ENCODE measurements at places on chromosomes 1 and 21.

- no peak for DNase-seq
These were observed 110.1 kb downstream of the FOXD2 start for GRCh38 chr1:47547753-47548573.

- no peak for DNase-seq
These were observed 587 bp downstream of the SCNM1 start for GRCh38 chr1:151166505-151166956.

DNA sequence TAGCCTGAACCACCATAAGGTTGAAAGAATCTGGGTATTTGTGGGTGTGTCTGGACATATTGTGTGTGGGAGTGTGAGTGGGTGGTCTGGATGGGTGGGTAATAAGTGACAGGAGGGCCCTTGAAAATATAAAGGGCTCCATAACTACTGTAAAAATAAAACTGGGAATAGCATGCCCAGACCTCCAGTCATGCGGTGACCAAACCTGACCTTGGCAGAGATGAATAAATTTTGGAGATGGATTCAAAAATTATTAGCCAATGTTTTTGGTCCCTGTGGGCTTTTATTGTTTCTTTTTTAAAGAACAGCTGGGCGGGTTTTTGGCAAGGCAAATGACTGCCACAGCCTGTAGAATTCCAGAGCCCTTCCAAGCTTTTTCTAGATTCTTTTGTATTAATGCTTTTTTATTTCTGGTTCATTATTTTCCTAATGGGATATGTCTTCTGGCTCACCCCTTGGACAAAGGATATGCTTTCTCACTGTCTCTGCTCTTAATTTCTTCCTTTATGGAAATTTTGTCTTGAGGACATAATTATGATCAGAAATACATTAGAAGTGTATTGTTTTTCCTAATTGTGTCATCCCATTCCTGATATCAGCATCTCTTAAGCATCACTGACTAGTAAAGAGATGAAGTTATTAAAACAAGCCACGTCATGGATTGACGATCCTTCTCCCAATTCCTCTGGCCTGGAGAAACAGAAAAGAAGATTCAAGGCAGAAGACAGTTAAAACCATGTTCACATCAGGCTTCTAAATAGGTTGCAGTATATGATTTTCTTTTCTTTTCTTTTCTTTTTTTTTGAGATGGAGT, 69.5 kb downstream of the NTMT2 start:
- DNase-seq, result no peak

DNA sequence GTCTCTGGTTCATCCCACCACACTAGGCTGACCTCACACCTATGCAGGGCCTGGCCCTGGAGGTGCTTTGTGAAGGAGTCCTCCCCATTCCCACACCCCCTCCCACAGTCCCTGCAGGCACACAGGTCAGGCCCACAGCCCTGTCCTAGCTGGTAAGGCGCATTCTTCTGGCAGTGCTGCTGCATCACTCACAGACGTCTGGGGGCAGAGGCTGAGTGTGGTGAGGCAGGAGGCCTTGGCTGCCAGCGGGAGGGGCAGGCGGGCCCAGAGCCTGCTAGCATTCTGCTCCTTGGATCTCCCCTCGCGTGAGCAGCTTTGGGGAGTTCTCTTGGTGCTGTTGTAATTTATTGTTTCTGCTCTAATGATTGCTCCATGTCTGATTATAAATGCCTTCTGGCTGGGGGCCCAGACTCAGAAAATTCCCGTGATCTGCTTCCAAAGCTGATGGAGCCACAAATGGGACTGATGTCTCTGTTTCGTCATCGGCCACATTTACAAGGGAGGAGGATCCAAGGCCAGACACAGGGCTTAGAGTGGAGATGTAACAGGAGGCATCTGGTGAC, 62.9 kb downstream of the TRABD2B start:
- DNase-seq, result no peak

GRCh38 chr1:117735045-117735992, 129.5 kb downstream of the TENT5C start:
- peak; percentile 61 for DNase-seq

- DNase-seq, result no peak
These were observed 130.8 kb downstream of the HMCN1 start for GRCh38 chr1:185864889-185865517.

- no peak for DNase-seq
These were observed 19.5 kb upstream of the AJAP1 start for GRCh38 chr1:4634793-4635406.

DNA sequence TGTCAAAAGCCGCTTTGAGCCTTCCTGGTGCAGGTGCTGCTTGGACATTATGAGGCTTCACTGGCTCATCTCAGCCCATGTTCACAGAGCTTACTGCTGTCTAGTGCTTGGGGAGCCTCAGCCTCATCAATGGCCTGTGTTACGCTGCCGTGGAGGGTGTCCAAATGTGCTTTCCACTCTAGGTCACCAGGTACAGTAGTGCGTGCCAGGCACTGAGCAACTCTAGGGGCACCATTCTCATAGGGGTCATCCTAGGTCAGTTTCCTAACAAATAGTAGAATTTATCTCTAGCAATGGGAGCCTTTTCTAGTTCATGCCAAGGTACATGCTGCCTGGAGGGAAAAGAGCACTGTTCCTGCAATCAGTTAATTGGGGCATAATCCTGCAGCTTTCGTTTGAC, 193.8 kb downstream of the DYRK1A start:
- no peak for DNase-seq

GRCh38 chr1:2206813-2207487, 12.4 kb upstream of the FAAP20 start:
- no peak for DNase-seq

GRCh38 chr1:228691211-228691610, 44.1 kb upstream of the RHOU start:
- DNase-seq, result no peak

DNA sequence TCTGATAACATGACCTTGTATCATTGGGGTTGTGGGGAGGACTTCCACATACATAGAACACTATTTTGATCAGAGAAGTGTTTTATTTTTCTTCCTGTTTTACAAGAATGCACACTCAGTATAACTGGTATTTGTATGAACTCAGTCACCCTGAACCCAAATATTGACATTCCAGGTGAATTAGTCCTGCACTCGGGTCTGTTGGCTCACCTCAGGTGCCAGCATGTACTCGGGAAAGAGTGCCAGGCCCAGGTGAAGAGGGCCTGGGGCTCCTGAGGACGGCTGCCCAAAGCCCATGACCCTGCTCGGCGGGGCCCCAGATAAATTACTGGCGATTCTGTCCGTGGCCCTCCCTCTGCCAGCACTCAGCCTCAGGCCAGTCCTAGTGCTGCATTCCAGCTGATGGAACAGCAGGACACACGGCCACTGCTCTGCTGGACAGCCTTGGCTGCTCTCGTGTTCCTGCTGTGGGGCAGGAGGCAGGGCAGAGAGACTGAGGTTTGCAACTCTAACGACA, 75.4 kb upstream of the TMPRSS2 start:
- DNase-seq, result no peak

DNA sequence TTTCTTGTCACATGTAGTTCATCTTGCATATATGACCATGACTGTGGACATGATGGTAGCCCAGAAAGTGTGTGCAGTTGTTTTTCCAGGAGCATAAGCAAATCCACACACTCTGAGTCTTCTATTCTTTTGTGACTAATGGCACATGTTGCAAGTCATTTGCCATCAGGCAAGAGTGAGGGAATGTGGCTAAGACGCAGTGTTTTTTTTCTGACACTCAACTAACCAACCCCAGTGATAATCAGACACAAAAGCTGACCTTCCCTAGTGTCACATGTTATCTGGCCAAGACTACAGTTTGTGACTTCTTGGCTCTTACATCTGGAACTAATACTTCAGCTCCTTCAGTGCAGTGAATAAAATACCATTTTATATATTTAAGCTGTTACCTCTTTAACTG, 108.8 kb downstream of the ITSN1 start:
- no peak for DNase-seq

GRCh38 chr1:67431869-67432578, 1.8 kb upstream of the SERBP1 start:
- no peak for DNase-seq

- DNase-seq, result peak; percentile 77
These were observed 89.3 kb downstream of the CDC14A start for GRCh38 chr1:100441651-100442050.

DNA sequence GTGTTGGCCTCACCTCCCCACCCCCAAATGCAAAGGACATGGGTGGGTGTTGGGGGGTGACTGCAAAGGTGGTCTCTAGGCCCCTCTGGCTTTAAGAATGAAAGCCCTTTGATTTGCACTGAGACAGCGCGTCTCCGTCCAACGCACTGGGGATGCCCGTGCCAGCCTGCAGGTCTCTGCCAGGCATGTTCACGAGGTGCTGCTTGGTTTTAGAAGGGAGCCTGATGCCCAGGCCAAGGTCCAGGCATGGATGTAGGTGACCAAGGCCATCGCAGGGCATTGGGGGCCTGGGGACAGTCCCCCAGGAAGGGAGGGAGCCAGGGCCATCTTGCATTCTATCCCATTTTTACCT, 363.6 kb upstream of the VAMP3 start:
- no peak for DNase-seq

DNA sequence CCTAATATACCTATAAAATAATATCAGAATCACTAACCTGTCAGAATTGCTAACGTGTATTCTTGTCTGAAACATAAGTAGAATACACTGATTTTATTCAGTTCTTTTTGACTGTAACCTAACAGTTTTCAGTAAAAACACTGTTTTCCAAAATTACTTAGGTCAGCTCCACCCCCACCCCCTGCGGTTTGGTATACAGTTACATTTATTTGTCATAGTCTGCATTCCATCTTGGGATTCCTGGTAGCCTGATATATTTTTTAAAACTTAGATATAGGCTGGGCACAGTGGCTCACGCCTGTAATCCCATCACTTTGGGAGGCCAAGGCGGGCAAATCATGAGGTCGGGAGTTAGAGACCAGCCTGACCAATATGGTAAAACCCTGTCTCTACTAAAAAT, 19.8 kb upstream of the ABCD3 start:
- no peak for DNase-seq

DNA sequence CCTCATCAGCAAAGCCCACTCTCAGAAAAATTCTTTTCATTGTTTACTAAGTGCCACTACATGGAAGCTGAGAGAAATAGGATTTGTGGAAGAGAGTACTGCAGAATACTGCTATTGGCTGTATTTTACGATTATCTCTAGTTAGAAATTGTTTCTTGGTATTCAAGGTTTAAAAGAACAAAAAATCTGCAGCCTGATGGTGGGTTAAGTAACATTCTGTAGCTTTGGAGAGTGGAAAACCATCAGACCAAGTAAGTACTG, 27.3 kb downstream of the PTTG1IP start:
- no peak for DNase-seq

DNA sequence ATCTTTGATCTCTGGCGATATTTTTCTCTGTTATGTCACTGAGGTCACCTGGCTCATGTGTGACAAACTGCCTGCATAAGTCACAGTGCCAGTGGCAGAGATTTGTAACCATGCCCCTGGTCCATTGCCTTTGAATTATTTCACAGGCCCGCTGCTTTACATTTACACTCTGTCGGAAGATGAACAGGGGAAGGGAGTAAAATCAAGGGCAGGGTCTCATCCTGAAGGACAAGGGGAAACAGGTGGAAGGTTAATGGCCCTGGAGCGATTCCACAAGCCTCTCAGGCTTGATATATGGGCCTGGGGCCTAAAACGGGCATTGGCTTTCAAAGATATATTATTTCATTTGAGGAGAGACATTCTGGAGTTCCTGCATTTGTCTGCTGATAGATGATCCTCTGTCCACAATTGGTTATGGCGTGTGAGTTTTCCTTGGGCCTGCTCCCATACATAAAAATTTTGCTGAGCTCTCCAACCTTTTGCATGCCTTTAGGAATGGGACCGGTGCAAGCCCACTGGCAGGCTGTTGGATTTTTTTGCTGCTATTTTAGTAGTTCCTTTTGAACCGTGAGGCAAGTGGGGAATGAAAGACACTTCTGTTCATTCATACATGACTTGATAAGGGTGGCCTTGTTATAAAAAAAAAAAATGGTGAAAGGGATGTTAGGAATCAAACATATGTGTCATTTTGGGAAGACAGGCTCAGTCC, 51.9 kb downstream of the NR5A2 start:
- DNase-seq, result no peak

DNA sequence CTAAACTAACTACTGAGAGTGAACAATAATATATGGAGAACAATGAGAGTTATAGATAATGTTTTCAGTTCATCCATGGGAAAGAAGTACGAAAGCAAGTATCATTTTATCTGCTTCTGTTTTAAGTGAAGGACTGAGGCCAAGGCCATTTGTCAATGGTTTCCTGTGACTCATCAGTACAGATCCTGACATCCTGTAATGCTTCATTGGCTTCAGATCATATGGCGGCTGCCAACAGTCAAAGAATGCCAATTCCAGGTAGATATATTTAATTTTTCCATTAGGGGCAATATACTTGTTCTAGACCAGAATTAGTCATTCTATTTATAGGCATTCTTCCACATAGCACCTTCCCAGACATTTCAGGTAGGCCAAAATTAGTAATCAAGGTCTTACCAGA, 97.3 kb downstream of the USH2A start:
- no peak for DNase-seq

DNA sequence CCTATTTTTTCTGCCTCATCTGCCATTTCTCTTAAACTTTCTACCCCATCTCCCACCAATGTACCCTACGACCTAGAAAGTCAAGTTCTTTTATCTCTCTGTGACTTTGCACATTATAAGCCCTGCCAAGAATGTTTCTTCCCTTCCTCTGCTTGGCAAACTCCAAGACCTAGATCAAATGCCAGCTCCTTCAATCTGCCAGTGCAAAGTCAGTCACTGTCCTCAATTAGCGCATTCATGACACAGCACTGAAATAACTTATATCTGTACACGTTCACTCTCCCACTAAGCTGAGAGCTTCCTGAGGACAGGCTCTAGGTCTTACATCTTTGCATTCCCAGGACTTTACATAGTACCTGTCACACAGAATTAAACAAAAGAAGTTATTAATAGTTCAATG, 21.4 kb upstream of the LSM10 start:
- DNase-seq, result no peak

DNA sequence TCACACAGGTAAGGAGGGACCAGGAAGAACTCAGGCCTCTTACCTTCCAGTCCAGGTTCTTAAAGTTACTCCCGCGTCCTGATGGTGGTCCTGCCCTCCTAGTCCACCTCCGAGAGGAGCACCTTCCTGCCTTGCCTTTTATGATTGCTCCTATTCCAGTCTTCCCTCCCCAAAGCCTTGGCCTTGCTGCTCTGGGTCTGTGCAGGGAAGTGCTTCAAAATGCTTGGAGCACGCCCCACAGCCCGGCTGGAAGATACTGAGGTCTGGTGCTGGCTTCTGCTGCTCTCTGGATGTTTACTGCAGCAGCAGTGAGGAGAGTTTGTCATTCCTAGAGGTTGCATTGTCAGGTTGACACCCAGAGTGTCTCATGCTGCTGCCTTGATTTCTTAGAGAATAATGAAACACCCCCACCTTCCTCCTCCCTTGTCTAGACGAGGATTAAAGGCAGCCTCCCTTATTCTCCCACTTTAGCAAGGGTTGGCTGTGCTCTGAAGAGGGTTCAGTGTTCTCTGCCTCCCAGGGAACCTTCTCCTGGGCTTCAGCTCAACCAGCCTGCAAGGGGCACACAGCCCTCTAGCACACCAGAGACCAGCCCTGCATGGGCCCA, 142.2 kb upstream of the CACNA1E start:
- DNase-seq, result no peak

- DNase-seq, result no peak
These were observed 12.5 kb downstream of the AGRN start for GRCh38 chr1:1032424-1032823.

Measured in CD4-positive, alpha-beta T cell treated with Interleukin-12 subunit alpha and Interleukin-12 subunit beta, for 1 hour (primary cell).